ENCODE measurements at places on chromosomes 16 and 17.

GRCh38 chr17:6908807-6909206 lies 77.3 kb upstream of the TEKT1 start:
- no peak for DNase-seq

DNA sequence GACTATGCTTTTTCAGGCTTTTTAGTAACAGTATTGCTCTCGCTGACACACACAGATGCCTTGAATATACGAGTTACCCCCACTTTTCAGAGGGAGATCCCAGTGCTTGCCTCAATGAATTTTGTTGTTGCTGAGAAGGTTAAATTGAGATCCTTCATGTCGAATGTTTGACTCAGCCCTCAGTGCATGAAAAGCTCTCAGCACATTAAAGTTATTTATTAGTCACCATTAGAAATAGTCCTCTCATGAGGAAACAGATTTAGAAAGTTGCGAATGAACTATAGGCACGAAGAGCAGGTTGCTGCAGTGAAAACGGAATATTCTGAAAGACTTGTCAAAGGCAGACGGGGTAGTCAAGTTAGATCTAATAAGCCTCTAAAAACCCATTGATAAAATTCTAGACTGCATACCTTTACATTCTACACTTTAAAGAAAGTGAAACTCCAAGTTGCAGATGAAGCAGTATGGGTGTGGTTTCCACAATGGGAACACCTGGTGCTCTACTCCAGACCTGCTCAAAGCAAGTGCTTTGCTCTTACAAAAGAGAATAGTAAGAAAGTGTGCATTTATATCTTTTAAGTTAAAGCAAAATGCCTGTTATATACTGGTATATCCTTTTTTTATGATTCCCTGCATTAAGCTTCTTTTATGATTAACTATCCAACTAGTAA lies 238.1 kb downstream of the MAF start:
- DNase-seq: no peak

DNA sequence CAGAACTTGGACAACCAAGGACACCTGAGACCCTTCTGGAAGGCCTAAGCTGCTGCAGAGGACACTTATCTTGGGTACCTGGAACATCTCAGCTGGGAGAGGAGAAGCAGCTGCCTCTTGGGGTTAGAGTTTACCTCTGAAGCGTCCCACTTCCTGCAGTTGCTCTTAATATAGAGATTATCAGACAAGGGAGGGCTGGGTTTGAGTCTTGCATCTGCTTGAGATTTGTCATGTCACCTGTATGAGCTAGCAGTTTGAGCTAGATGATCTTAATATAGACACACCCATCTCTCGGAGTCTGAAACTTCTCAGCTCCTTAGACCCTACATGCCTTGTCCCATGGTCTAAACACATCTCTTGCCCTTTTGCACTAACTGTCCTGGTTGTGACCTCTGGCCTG lies 93.1 kb upstream of the CCL1 start:
- DNase-seq: no peak

DNA sequence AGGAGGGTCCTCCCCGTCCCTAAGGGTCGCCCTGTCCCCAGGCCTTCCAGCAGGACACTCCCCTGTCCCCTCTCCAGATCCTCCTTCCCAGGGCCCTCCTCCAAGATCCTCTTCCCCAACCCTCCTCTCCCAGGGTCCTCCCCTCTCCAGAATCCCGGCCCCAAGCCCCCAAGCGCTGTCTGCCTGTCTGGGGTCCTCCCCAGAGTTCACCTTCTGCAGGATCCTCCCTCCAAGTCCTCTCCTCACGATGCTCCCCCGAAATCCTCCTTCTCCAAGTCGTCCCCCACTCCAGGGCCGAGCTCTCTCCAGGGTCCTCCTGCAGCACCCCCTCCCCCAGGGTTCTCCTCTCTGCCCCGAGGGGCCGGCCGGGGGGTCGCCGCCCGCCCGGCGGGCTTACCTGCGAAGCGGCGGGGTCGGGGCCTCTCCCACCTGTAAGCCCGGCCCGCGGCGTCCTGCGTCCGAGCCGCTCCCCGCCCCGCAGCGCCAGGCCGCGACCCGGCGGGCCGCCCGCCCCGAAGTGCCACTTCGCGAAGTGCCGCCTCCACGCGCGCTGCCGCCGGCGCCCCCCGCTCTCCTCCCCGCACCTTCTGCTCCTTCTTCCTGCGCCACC lies 678 bp upstream of the BAIAP2 start:
- no peak for DNase-seq

GRCh38 chr17:6660805-6661463 lies 9.4 kb downstream of the C17orf100 start:
- no peak for DNase-seq

DNA sequence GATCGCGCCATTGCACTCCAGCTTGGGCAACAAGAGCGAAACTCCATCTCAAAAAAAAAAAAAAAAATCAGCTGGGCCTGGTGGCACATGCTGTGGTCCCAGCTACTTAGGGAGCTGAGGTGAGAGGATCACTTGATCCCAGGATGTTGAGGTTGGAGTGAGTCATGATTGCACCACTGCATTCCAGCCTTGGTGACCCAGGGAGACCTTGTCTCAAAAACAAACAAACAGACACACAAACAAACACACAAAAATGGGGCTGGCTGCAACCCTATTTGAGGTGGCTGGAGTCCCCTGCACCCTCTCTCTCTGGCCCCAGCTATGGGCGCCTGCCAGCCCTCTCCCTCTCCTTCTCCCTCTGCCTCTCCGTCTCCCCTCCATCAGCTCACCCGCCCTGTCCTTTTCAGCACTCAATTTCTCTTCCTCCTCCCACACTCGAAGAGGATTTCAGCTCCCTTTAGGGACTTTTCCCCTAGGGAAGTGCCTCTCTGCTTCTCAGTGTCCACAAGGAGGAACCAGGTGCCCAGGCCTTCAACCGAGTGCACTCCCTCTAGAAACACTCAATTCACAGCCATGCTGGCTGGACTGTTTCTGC lies 17.5 kb upstream of the TFAP4 start:
- no peak for DNase-seq

- no peak for DNase-seq
Measured at GRCh38 chr16:73233846-73234424, 186.0 kb upstream of the ZFHX3 start.

DNA sequence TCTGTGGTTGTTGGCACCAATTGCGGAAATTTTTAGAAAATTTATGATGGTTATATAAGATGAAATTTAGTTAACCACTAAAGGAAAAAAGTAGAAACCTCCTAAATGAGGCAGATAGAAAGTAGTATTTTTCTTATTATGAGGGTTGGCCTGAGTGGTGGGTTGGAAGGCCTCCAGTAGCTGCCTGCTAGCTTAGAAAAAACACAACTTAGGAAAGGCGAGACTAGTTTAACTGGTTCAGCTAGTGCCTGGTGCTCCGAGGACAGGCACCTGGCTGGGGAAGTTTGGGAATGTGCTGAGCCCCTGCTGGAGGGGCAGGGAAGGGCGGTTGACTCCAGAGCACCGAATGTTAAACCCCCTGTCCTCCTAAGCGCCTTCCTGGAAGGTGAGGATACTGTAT lies 19.9 kb downstream of the LDHD start:
- DNase-seq: no peak

- DNase-seq: no peak
Measured at GRCh38 chr17:1107777-1108477, 71.9 kb downstream of the ABR start.

GRCh38 chr17:47279062-47279801 lies 25.6 kb downstream of the ITGB3 start:
- no peak for DNase-seq

- DNase-seq: no peak
Measured at GRCh38 chr17:383771-384621, 31.4 kb upstream of the RPH3AL start.

- no peak for DNase-seq
Measured at GRCh38 chr16:78317564-78318240, 218.2 kb downstream of the WWOX start.

- no peak for DNase-seq
Measured at GRCh38 chr16:82156761-82157533, 13.1 kb downstream of the MPHOSPH6 start.

GRCh38 chr16:67504031-67505021 lies 21.0 kb upstream of the AGRP start:
- DNase-seq: no peak

DNA sequence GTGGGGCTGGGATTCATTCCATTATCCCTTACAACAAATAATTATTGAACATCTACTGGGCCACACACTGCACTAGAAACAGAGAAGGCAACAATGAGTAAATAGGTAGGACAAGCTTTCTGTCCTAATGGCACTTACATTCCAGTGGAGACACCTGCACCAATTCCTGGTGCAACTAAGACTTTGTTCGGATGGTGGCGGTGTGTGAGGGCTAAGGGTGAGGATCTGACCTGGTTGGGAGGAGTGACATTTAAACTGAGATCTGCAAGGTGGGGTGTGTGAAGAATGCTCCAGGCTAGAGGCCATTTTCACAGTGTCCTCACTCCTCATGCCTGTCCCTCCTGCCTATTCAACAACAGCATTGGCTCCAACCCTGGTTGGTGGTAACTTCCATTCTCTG lies 510.0 kb downstream of the XYLT1 start:
- no peak for DNase-seq

DNA sequence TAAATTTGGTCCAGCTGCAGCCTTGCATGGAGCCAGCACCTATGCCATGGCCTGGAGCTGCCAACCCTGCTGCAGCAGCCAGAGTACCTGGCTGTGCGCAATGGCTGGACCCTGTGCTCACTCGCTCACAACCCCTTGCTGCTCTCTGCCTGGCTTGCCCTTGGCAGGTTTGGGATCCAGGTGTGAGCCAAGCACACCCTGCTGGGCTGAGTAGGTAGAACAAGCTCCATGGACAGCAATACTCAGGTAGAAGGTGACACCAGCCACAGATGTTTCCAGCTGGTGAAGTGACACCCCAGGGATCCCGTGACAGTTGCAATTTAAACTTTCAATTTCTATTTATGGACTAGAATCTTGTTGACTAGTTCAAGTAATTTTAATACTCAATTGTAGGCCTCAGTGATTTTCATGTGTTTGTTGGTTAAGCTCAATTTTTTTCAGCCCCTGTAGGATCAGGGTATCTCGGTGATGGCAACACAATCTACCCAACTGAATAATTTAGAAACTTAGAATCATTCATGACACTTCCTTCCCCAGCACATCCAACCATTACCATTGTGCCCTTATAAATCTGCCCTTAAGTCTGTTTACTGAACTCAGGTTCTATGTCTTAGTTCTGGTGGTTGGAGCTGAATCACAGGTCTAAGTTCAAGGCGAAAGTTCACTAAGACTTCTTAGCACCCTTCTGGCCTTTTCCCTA lies 480.0 kb downstream of the PMP22 start:
- DNase-seq: no peak

GRCh38 chr17:63329876-63330275 lies 116.2 kb downstream of the CYB561 start:
- no peak for DNase-seq

DNA sequence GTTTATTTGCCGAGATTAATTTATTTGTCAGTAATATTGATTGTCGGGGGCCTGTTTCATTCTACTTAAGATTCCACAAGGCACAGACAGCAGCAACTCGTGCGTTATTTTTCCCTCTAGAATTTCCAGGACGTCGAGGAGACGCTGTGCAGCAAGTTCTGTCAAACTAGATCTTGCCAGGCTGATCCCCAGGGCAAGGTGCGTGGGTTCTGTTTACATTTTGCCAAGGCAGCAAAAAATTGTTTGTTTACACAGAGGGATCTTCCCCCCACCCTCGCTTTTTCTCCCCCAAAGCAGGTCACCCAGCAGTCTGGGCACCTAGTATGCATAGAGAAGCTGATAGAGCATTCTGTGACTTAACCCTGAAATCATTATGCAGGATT lies 111.4 kb downstream of the IRX3 start:
- DNase-seq: no peak

DNA sequence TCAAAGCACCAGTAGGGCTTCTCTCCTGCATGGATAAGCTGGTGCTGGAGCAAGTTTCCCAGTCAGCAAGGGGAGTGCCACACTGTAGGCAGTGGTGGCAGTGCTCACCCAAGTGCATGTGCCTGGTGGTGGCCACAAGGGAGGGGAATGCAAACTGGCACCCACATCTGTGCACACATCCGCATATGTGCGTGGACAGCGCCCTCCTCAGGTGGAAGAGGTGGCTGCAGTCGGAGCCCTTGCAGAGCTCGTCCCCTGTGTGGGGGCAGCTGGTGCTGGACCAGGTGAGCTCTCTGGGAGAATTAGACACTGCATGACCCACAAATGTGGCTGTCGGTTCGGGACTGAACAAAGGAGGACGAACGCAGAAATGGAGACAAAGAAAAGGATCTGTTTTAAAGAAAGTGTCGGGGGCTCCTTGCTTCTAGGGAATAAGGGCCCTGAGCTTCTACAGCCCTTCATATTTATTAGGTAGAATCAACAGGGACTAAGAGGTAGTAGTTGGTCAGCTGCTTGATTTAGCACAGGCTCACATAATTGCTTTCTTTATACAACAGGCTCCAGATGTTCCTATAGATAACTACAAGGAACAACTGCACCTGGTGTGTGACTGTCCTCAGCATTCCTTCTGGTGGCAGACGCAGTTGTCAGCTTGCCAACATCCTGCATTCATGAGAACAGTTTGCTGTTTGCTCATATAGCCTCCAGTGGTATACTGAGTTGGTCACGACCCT lies 5.3 kb upstream of the ZNF689 start:
- no peak for DNase-seq

GRCh38 chr17:39818358-39819000 lies 45.6 kb downstream of the IKZF3 start:
- no peak for DNase-seq

DNA sequence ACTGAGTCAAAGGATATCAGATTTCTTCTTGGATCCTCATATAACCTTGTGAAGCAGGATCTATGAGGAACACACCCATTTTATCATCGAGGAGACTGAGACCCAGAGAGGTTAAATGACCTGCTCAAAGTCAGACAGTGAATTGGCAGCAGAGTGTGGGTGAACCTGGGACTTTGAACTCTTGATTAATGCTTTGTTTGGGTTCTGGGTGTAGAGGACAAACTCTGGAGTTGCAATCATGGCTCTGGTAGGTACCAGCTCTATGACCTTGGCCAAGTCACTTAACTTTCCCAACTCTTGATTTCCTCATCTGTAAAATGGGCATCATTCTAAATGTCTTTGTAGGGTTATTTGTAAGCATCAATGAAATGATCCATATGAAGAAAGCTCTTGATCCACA lies 166.4 kb downstream of the HAPSTR1 start:
- no peak for DNase-seq

GRCh38 chr16:16101585-16101984 lies 121.7 kb downstream of the ABCC6 start:
- DNase-seq: no peak

DNA sequence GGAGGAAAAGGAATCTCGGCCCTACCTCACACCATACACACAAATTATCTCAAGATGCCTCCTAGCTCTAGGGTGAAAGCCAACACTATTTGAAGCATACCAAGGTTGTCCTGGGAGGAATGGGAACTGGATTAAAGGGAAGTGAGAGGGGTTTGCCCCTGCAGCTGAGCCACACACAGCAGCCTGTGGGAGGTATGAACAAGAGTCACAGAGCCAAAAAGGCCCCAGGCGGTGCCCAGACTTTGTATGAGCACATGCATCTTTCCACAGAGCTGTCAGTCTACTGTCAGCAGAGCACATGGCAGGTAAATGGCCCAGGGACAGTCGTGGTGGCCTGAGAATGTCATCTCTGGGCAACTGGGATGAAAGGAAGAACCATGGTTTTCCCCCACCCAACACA lies 31.0 kb upstream of the RCVRN start:
- DNase-seq: no peak

Measured in NCI-H187 treated with DMSO at 0.1 percent for 48 hours (cell line).